NCI-H1417 (cell line): ENCODE measurements at places on chromosomes 13 and 19.

GRCh38 chr13:98374750-98375149 lies 197.7 kb upstream of the RNF113B start:
- DNase-seq: no peak

- DNase-seq: no peak
These were observed 376.4 kb downstream of the MTUS2 start for GRCh38 chr13:29196409-29197074.

DNA sequence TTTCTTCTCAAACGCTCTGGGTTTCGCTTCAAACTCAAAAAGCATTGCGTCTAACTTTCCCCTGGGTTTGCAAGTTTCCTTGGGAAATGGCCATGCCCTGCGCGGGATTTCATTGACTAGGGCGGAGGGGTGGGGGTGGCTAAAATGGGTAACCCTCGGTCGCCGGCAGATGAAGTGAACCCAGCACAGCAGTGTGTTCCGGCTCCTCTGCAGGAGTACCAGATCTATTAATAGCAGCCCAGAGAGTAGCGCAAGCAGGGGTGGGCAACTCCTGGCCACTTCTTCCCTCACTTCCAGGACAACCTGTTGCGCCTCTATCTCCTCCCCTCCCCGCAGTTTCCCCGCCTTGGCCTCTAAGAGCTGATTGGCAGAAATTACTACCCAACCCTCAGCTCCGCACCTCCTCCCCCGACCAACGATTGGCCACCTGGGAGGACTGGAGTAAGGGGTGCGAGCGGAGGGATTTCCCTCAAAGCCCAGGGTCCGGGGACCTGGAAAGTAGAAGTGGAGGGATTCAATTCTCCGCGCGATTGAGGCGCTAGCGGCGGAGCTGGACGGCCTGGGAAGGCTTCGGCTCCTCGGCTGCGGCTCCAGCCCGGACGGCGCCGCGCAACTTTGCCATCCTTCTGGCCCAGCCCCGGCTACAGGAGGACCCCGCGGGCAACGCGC lies at the start of gene FREM2:
FREM2 (plus strand) TSS at position 501 of the 669 bp plus-strand sequence. CDS start 268 bp downstream, outside the sequence.
- DNase-seq: peak; percentile 66

DNA sequence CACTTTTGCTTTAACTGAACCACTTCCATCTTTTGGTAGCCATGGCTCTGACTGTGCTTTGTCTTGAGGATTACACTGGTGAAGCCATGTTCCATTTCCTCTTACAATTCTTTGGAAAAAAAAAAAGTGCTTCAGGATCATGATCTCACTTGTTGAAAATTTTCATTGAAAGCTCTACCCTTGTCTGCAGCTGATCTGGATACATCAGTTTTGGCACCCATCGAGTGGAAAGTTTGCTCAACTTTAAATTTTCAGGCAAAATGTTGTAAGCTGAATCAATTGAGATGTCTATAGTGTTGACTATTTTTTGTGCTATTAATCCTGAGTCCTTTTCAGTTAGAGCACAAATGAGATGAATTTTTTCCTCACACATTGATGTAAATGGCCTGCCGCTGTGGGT lies 48.3 kb upstream of the RFXAP start:
- DNase-seq: no peak

DNA sequence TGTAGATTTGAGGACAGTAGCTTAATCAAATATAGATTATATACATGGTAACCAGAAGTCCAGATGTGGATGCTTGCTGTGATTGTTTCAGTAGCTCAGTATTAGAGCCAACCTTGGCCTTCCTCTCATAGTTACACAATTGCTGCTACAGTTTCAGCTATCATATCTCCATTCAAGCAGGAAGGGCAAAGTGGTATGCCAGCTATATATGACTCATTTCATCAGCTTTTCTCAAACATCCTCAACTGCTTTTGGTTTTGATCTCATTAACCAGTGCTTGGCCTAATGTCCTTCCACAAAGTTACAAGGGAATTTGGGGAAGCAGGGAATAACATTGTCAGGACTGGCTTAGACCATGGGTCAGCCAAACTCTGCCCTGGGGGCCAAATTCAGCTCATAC lies 73.0 kb upstream of the MAB21L1 start:
- no peak for DNase-seq

DNA sequence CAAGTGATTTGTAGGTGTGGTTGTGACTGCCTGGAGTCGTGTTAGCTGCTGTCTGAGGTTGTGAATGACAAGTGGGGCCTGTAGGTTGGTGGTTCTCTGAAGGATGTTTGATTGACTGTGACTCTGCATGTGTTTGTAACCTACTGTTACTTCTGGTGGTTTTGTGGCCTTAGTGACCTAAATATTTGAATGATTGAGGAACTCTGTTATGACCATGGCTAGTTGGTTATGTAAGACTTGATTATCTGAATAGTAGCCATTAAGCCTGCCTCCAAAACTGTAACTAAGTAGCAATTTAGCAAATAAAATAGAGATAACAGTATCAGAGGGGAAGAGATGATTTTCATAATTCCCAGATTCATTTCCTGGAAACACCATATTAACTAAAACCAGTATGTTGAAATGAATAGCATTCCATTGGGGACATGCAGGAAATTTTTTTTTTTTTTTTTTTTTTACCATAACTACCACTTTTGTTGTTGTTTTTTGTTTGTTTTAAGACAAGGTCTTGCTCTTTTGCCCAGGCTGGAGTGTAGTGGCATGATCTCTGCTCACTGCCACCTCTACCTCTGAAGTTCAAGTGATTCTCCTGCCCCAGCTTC lies 865 bp downstream of the ZNF382 start:
- DNase-seq: no peak

- no peak for DNase-seq
These were observed 304.7 kb downstream of the COG6 start for GRCh38 chr13:39960191-39960590.

DNA sequence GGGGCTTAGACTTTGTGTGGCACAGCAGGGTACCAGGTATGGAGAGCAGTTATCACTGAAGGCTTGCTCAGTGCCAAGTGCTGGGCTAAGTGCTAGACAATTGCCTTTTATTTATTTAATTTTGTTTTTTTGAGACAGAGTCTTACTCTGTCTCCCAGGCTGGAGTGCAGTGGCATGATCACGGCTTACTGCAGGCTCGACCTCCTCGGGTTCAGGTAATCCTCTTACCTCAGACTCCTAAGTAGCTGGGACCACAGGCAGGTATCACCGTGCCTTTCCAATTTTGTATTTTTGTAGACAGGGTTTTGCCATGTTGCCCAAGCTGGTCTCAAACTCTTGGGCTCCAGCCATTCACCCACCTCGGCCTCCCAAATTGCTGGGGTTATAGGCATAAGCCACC lies 256.9 kb downstream of the ZNF536 start:
- no peak for DNase-seq

DNA sequence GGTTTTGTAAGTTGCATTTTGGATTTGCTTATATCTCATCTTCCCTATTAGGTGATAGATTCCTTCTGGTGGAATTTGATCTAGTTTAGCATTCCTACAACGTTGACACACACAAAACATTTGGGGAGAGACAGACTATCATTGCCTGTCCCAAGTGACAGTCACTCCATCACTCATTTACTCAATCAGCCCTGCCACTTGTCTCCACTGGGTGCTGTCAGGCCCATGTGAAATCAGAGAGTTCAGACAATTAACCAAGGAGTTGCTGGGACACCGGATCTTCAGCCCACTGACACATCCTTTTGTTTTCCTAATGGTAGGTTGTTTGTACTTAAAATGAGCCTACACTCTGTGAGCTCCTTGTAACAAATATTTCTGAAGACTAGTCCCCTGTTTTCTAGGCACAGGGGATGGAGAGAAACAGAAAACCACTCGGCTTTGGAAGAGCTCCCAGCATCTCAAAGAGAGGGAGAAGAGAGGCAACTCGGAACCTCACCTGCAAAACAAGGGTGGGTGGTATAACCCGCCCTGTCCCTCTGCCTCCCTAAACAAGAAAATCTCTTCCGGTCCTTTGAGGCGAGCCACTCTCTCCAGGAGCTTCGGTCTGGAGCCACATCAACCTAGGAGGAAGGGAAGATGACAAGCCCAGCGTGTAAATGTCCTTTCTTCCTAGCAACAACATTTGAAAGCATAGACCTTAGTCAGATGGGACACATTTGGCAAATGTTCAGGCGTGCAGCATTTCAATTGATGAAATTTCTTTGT lies 440.9 kb upstream of the KLF12 start:
- peak; percentile 63 for DNase-seq

DNA sequence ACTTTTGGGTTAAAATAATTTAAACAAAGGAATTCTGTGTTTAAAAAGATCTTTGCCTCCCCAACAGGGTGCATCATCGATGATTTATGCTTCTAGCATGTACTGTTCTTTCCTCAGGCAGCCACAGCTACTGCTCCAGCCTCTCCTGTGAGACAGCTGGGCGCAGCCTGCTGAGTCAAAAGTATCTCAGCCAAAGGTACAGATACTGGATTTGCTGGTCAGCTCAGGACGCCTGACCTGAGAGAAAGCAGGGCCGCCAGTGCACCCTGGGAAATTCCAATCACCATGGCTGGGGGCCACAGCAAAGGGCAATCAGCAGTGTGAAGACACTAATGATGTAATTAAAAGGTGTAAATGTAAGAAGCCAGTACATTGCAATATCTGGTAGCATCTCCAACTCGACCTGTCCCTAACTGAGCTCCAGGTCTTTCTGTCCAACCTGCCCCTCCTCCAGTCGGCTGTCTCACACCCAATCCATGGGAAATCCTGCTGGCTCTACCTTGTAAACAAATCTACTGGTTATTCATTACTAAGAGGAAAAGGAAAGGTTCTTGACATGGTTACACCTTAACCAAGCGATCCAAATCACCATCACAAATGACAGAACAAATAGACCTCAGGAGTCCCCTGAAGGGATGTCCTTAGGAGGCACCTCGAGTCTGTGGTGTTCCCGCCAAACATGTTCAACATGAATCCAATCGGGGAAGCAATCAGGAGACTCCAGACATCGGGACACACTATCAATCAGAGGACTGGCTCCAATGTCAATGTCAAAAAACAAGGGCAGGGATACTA lies 7.3 kb downstream of the OPA3 start:
- no peak for DNase-seq

GRCh38 chr13:110607675-110608224 lies 7.6 kb upstream of the NAXD start:
- no peak for DNase-seq

DNA sequence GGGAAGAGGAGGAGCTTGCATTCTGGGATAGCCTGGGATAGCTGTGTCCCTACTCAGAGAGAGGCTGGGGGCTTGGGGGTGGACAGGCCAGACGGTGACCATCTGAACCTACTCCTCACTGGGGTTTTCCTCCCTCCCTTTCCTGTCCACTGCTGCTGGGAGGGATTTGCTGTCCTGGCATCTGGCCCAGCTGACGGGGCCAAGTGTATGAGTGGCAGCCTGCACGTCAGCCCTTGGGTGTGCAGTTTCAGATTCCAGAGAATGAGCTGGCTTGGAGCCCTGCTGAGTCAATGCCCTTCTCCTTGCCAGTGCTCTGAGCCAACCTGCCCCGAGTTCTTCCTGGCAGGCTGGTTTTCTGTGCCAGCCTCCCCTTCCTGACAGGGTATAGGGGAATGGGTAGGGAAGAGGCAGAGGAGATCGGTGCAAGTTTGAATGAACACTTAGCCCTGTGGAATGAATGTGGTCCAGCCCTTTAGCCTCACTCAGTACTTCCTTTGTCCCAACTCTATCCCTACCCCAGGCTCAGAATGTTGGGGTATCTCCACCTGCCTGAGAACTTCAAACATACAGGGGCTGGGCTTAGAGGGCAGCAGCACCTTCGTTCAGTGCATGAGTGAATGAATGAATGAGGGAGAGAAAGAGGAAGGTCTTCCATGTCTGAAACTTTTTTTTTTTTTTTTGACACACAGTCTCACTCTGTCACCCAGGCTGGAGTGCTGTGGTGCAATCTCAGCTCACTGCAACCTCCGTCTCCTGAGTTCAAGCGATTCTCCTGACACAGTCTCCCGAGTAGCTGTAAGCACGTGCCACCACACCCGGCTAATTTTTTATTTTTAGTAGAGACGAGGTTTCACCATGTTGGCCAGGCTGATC lies 1.8 kb upstream of the ANGPTL4 start:
- no peak for DNase-seq

- DNase-seq: no peak
These were observed 1030.4 kb downstream of the SLITRK5 start for GRCh38 chr13:88701551-88701950.

- peak; percentile 73 for DNase-seq
These were observed 10.6 kb upstream of the SOX1 start for GRCh38 chr13:112056284-112056727.

DNA sequence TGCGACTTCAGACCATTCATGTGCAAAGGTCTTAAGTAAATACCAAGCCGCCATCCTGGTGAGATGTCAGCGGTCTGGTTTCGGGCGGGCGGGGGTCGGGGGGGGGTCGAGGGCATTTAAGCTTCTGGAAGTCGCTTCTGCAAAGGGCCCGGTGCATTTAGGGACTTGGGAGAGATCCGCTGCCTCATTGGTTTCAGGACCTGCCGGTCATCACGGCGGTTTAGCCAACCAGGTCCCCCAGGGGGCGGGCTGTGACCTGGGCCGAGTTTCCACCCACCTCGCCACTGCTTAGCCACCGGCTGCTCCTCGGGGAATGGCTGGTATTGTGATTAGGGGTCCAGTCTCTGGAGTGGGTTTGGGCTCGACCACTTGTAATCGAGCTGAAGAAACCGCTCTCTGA lies 7.8 kb downstream of the ANKLE1 start:
- no peak for DNase-seq

GRCh38 chr19:45922281-45922680 lies 7.7 kb upstream of the NANOS2 start:
- no peak for DNase-seq

GRCh38 chr19:7153022-7153421 lies 83.5 kb downstream of the ZNF557 start:
- no peak for DNase-seq

GRCh38 chr13:29963089-29963488 lies 112.7 kb upstream of the UBL3 start:
- no peak for DNase-seq

DNA sequence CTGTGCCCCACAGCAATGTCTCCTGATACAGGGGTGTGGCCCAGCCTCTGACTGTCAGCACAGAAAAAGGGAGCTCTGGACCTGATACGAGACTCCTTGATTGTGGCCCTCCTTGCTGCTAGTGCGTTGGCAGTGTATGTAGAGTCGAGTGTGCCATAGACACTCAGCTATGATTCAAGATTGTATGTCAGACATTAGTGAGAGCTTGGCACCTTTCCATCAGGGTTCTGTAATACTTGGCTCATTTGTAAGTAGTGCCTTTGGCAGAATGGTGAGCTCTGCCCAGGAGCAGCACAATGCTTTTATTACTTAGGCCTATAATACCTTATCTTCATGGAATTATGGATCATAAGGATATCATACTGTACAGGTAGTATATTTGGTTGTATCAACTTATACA lies 83.4 kb downstream of the ATP8A2 start:
- no peak for DNase-seq
